ENCODE measurements at places on chromosomes 7 and 10.

- DNase-seq: no peak
Observed at GRCh38 chr7:56124981-56125380, 8.8 kb upstream of the NUPR2 start.

DNA sequence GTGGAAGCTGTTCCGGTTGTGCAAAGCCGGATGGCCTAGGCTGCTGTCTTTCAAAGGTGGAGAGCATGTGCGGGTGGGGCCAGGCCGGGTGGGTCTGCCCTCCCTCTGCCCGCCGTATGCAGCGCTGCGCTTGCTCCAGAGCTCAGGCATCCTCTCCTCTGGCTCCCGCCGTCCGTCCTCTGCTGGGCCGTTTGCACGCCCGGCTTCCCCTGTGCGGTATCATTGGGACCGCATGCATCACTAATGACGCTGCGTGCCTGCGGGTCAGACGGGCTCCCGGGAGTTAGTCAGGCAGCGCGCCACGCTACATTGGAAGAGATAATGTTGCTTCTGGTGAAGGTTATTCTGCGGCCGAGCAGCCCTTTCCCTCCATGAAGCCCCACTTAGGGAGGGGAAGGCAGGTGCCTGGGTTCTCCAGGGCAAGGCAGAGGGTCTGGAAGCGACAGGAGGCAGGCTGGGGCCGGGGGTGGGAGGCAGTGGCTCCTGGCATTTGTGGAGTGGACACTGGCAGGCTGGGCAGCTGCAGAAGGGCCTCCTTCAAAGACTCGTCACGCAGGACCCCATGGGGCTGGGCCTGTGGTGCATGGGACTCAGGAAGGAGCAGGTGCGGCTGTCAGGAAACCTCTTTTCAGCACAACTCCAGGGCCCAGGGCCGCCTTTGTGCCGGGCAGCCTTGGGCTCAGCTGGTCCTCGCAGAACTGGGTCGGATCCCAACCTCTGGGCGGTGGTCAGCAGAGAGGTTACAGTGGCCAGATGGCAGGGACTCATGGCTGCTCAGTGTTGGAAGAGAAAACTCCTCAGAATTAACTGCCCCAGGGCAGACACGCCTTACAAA, 318.5 kb downstream of the WDR37 start:
- DNase-seq: no peak

GRCh38 chr10:101331956-101332355, 22.0 kb upstream of the BTRC start:
- no peak for DNase-seq

DNA sequence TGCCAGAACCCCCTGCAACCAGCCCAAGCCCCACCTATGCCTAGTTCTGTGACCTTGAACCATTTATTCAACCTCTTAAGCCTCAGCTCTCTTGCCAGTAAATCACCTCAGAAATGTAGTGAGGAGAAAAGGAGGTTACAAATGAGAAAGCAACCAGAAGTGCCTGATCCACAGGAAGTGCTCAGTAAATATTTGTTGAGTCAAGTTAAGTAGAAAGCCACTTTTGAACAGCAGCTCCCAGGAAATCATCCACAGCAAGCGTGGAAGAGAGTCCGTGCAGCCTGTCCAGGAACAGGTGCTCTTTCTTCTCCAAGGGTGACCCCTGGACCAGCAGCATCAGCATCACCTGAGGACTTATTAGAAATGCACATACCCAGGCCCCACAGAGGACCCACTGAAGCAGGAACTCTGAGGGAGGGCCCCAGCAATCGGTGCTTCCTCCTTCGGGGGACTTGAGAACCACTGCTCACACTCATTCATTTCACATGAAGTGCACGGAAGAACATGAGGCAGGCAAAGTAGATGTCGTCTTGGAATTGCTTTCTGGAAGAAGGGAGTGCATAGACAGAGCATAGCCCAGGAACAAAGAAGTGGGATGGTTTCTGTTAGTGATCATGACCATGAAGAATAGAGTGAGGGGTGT, 6.3 kb upstream of the C10orf71 start:
- no peak for DNase-seq

- DNase-seq: no peak
Observed at GRCh38 chr10:46525824-46526681, 30.4 kb downstream of the GPRIN2 start.

GRCh38 chr10:80585812-80586211, 48.1 kb downstream of the SH2D4B start:
- no peak for DNase-seq

- no peak for DNase-seq
Observed at GRCh38 chr10:5581670-5582566, 57.2 kb downstream of the CALML3 start.
